ENCODE measurements at places on chromosomes 1 and 21.

DNA sequence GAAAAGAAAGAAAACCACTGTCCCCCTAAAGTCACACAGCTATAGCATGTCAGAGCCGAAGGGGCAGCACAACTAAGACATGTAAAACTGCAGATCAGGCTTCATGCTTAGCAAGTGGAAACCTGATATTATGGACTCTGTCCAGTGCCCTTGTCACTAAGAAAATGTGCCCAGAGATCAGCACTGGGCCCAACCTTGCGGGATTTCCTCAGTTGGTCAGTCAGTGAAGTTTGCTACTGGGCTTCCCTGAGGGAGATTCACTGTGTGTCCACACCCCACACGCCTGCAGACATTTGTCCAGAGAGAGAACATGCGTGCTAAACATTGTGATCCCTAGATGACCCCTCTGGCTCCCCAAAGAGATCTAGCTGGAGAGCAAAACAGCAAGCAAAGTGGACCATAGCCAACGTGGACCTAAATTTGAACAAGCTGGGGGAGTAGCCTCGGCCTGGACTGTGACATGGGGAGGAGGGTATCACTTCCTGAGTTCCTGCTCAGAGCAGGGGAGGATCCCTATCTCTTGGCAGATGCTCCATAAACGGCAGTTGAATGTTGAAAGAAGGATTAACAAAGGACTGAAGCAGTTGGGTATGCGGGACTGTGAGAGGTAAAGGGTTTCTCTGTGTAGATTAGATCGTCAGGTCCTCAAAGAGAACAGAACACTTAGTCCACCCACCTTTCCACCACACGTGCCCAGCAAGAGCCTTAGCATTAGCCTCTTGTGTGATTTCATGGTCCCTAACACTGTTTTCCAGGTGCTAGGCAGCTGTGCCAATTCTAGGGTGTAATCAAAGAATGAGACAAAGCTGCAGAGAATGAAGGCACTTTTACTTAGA, 53.6 kb downstream of the GLUL start:
- DNase-seq, result peak; percentile 31

GRCh38 chr1:153262462-153263157, 3.1 kb downstream of the LORICRIN start:
- DNase-seq, result no peak

GRCh38 chr1:111967067-111967690, 22.3 kb downstream of the KCND3 start:
- DNase-seq, result no peak

DNA sequence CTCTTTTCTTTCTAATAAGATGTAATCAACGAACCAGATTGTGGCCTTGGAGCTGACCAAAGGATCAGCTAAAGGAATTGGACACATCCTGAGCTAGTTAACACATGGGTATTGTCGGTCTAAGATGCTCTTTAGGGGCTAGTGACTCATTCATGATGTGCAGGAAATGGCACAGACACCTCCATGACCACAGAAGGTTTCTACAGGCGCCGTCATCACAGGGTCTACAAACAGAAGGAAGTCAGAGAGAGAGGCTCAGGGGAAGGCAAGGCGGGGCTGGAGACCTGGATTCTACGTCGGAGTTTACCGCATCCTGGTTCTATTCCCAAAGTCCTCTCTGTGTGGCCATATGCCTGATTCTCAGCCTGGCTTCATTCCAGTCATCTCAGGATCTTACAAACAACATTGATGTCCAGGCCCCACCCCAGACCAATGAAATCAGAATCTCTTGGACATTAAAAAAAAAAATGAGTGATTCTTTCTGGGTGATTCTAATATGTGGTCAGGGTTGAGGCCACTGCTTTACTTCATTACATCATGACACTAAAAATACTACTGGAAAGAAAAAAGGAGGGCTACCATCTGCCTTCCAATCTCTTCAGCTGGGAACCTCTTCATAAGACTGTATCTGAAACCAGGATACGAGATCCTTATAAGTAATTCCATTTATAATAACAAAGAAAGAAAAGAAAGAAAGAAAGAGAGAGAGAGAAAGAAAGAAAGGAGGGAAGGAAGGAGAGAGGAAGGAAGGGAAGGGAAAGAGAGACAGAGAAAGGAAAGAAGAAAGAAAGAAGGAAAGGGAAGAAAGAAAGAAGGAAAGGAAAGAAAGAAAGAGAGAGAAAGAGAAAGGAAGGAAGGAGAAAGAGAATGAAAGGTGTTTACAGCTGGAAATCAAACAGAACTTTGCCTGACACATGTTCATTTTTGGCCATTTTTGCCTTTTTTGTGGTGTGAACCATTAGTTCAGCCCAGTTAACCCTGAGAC, 11.6 kb upstream of the KCNJ15 start:
- peak; percentile 34 for DNase-seq

DNA sequence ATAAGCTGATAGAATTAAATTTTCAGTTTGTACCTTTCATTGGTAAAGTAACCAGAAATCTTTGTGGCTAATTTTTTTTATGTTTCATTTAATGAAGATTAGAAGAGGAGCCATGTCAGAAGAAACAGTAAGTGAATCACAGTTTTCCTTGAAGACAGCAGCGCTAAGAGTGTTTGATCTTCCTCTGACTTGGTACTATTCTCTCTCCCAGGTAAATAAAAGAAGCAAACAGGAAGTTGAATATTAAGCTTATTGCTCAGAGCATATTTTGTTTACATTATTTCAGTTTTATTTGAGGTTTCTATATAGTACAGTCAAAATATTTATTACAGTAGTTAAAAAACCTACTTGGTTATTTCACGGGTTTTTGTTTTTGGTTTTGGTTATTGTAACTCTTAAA, 3.7 kb downstream of the MIGA1 start:
- no peak for DNase-seq

GRCh38 chr21:16423921-16424320, 694.1 kb downstream of the USP25 start:
- DNase-seq, result no peak

- no peak for DNase-seq
These were observed 28.4 kb downstream of the ZNF281 start for GRCh38 chr1:200381256-200381984.

DNA sequence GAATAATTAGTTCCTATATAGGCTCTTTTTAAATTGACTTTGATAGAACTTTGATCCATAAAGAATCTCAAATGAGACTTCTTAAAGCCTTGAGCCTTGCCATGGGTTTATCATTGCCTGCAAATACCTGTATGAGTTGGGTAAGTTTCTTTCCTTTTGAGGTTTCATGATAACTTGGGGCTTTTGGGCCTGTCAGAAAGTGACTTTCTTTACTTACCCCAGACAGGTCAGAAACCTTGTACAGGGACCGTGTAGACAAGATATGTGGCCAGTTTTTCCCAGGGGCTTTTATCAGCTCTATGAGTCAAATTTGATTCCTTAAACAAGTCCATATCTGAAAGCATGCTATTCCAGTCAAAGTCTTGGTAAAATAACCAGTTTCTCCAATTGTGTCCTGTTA, 17.3 kb downstream of the KCTD3 start:
- no peak for DNase-seq

All from psoas muscle (tissue), 8 donors.